CD4-positive, alpha-beta T cell (primary cell): ENCODE measurements at places on chromosomes 7 and 10.
A peak's percentile ranks its signal among the peaks of the same experiment; 100 is the strongest.

DNA sequence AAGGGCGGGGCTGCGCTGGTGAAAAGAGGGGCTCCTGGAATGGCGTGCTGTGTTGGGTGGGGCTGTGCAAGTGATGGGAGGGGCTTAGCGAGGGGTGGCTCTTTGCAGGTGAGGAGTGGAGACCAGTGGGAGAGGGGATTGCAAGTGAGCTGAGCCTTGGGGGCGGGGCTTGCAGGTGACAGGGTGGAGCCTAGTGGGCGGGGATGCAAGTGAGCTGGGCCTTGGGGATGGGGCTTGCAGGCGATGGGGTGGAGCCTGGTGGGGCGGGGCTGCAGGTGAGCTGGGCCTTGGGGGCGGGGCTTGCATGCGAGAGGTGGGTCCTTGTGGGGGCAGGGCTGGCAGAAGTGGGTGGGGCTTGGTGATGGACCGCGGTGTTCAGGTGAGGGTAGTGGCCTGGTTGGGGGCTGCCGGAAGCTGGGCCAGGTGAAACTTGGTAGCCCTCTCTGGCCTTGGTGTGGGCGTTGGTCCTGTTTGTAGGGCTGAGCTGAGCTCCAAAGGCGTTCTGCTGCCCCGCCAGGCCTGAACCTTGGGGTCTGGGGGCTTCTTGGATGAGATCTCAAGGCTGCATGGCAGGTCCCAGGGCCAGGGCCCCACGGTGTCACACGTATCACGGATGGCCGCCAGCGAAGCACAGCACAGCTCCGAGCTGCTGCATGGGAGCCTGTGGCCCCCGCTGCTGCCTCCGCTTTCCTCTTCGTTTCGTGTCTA, 743 bp upstream of the PITRM1 start:
- no peak for DNase-seq

DNA sequence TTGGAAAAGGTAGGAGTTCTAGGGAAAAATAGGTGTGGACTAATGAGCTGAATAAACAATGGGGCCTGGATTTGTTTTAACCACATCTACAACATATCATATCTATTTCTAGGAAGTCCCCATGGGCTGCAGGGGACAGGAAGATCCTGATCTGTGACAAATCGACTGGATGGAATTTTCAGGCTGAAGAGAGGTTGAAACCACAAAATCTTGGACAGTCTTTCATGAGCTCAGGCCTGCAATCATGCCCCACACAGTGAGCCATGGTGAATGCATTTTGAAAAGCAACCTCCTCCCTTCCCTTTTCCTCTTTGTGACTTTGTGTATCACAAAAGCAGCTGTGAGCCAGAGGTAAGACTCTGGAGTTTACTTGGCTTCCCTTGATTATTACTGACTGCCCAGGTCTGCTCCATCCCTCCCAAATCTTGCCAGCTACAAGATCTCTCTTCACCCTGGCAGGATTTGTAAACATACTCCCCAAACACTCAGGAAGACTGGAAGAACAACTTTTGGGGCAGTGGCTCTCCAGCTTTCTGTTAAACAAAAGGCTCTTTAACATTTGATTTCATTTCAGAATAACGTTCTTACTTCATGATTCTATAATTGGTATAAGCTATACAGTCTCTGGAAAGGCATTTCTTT, 66.4 kb downstream of the ASAH2B start:
- no peak for DNase-seq

GRCh38 chr7:17097668-17098297, 200.7 kb upstream of the AHR start:
- DNase-seq = no peak

GRCh38 chr7:2099048-2099957, 133.4 kb downstream of the MAD1L1 start:
- peak; percentile 31 for DNase-seq

- DNase-seq = no peak
Observed at GRCh38 chr7:43700059-43700501, 29.2 kb downstream of the COA1 start.

GRCh38 chr7:120395526-120396019, 122.6 kb downstream of the KCND2 start:
- DNase-seq = no peak

DNA sequence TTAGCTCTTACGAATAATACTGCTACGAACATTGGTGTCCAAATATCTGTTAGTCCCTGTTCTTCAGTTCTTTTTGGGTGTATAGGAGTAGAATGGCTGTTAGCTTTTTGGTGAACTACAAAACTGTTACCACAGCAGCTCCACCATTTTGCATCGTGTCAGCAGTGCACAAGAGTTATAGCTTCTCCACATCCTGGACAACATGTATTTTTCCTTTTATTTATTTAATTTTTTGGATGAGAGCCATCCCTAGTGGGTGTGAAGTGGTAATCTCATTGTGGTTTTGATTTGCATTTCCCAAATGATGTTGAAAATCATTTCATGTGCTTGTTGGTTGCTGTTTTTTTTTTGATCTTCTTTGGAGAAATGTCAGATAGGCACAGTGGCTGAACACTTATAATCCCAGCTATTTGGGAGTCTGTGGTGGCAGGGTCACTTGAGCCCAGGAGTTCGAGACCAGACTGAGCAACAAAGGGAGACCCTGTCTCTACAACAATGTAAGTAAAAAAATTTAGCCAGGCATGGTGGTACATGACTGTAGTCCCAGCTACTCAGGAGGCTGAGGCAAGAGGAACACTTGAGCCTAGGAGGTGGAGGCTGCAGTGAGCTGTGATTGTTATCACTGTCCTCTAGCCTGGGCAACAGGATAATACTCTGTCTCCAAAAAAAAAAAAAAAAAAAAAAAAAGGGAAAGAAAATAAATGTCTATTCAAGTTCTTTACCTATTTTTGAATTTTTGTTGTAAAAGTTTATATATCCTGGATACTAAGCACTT, 31.7 kb downstream of the TRIM24 start:
- DNase-seq = no peak

DNA sequence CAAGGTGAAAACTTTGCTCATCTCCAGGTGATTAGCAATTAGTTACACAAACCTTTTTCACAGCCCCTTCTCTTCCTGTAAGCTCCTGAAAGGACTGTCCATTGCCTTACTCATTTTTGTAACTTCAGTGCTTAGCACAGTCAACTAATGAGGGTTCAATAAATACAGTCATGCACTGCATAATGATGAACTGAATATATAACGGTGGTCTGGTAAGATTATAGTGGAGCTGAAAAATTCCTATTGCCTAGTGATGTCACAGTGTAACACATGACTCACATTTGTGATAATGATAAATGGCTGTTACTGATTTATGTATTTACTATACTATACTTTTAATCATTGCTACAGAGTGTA, 12.9 kb upstream of the FAM133B start:
- DNase-seq = no peak

GRCh38 chr7:158702944-158703343, 1.7 kb downstream of the NCAPG2 start:
- DNase-seq = no peak

GRCh38 chr7:116258734-116259133, 48.4 kb downstream of the TES start:
- DNase-seq = peak; percentile 16

DNA sequence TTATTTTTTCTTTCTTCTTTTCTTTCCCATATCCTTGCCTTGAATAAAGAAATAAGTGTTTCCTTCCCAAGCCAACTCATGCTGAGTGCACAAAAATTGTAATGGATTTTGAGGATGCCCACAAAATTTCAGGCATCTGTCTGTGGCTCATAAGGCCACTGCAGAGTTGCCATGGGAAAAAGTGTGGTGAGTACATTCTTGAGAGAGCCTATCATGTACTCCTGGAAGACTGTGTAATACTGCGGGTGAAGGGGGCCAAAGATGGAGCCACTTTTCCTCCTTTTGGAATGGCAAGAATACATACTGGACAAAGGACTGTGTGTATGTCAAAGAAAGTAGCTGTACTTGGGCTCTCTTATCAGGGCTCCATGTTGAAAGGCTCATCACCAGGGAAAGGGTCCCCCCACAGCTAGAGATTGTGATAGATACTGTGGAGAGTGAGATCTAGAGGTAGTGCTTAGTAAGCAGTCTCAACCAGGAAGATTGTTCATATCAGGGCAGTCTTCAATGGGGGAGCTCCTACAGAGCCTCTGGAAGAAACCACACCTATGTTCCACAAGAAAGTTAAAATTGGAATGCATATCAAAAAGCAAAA, 341.6 kb upstream of the KCND2 start:
- no peak for DNase-seq

DNA sequence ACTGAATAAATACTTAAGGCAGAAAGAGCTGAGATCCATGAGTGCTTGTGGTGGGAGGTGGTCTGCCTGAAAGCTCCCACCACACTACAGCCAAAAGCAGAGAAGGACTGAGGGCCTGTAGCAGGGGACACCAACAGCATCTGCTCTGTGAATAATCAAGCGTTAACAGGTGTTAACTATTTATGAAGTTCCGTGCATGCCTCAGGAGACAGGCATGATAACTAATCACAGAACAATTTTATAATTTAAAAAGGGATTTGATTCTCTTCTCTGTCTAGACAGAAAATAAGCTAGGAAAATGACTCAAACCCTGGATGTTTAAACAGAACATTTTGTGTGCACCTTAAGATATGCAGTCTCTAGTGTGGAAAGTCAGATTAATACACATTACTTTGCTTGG, 61.5 kb upstream of the GHITM start:
- DNase-seq = no peak

GRCh38 chr10:111706331-111706730, 477.2 kb downstream of the GPAM start:
- DNase-seq = no peak

DNA sequence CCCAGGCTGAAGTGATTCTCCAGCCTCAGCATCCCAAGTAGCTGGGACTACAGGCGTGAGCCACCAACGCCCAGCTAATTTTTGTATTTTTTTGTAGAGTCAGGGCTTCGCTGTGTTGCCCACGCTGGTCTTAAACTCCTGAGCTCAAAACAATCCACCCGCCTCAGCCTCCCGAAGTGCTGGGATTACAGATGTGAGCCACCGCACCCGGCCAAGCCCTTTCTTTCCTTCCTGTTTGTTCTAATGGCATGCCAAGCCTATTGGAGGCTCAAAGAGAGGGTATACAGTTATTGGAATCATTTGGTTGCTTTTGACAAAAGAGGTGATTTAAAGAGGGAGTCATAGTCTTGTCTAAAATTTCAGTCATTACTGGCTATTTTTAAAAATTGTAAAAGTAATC, 46.0 kb upstream of the TRIM8 start:
- DNase-seq = no peak

GRCh38 chr10:13003759-13004158, 2.2 kb upstream of the CCDC3 start:
- DNase-seq = no peak

- DNase-seq = peak; percentile 59
Observed at GRCh38 chr10:24952707-24953645, 570 bp upstream of the PRTFDC1 start.

DNA sequence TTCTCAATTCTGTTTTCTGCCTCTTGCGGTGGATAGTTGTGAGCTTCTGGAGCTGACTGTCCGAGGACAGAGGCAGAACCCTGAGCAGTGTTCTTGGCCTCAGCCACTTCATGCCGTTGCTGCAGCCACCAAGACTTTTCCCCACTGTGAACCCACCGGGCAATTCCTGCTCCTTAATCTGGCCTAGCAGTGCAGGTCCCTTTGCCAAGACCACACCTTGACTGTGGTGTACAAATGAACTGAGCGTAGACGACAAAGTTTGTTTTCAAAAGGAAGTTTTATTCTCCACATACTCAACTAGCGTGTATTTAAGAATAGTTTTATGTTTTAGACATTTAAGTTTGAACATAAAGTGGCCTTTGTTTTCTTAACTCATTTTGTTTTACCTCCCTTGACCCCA, 29.4 kb downstream of the SLC25A28 start:
- no peak for DNase-seq

DNA sequence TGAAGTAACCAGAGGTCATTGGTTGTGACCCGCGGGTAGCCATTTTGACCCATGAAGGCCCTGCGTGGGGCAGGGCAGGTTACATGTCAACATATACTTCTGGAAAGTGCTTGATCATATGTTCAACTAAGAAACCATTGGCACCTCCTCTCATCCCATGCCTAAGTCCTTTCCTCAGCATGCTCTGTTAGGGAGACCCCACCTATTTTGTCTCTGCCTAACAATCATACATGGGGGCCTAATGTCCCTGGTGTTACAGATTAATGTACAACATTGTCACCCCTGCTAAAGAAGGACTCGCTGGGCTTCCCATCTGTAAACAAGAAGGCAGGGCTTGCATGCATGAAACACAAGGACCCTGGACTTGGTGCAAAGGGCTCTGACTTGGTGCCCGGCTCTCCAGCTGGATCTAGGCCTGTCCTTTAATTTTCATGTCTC, 133.7 kb upstream of the TNS3 start:
- no peak for DNase-seq

- no peak for DNase-seq
Observed at GRCh38 chr10:71076473-71077142, 135.8 kb upstream of the UNC5B start.

DNA sequence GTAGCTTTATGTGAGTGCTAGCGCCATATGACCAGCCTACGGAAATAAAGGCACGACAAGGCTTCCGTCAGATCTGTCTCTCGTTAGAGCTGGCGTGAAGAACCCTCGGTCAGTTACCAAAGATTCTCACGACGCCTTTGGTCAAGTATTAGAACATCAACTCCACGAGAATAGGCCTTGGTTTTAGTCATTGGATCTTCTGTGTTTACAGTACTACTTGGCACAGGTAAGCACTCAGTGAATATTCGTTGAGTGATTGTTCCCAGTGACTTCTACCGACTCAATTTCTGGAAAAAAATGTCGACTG, 316 bp downstream of the RBM48 start:
- DNase-seq = no peak

DNA sequence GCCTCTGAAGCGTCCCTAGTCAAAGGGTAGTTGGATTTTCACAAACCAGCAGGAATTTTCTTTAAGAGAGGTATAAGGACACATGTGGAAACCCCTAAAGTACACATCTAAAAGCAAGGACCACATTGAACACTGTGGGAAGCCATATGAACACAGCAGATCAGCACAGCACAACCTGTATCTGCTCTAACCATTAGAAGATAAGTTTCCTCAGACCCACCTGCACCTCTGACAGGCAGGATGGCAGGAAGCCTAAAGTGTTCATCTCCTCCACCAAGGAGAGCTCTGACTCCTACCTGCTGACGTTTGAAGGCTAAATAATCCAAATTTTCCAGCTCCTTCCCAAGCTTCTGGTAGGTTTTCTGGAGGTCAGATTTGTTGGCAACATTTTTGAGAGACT, 174.4 kb downstream of the CTNNA3 start:
- DNase-seq = no peak

DNA sequence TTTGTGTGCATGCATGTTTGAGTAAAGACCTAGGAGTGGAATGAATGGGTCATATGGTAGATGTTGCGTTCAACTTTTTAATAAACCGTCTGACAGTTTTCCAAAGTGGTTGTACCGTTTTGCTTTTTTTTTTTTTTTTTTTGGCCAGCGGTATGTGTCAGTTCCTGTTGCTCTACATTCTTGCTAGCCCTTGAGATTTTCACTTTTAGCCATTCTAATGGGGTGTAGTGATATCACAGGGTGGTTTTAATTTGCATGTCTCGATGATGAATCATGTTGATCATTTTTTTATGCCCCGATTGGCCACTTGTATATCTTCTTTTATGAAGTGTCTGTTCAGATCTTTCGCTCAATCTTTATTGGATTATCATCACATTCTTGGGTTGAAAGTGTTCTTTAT, 320.7 kb downstream of the CAMK1D start:
- DNase-seq = no peak

- DNase-seq = no peak
Observed at GRCh38 chr10:79354141-79354540, 6.9 kb downstream of the PPIF start.

- DNase-seq = no peak
Observed at GRCh38 chr7:131767591-131767990, 211.2 kb upstream of the PODXL start.

GRCh38 chr7:63114371-63114985, 884.2 kb upstream of the ZNF722 start:
- no peak for DNase-seq

- peak; percentile 20 for DNase-seq
Observed at GRCh38 chr10:23314835-23315239, 29.8 kb downstream of the C10orf67 start.
